Colonic mucosa (tissue), 4 donors: ENCODE measurements at places on chromosomes 16 and 17.

GRCh38 chr17:16435925-16436886, 20.8 kb downstream of the TRPV2 start:
- no peak for DNase-seq

GRCh38 chr17:68396226-68397107, 60.8 kb downstream of the WIPI1 start:
- no peak for DNase-seq

DNA sequence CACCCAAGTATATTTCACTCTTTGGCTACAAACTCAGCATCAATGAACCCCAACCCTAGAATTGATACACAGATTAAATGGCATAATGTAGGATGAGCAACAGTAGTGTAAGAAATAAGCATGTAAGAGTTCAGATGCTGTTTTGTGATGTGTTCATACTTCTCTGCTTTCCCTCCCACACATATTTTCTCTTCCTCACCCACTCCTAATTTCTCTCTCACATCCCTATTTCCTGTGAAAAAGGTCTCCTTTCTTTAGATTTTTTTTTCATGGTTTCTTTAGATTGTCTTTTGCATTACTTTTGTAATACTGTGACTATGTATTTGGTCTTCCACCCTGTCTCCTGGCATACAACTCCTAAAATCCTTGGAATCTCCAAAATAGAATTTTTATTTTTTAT, 21.7 kb downstream of the CREBBP start:
- DNase-seq, result no peak

DNA sequence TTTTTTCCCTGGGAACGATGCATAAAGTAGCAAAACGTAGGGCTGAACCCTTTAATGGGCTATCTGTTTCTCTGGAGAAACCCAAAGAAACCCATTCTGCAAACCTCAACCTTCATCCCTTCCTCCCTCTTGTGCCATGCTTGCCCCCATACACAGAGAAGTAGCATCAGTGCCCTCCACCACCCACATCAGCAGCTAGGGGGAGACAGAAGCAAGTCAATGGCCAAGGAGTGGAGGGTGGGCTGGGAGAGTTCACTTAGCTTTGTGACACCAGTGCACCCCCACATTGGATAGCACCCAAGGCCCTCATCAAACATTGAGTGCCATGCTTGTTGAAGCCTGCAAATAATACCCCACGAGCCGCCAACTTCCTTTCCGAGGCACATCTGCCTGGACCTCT, 282.4 kb downstream of the ABCC12 start:
- no peak for DNase-seq

DNA sequence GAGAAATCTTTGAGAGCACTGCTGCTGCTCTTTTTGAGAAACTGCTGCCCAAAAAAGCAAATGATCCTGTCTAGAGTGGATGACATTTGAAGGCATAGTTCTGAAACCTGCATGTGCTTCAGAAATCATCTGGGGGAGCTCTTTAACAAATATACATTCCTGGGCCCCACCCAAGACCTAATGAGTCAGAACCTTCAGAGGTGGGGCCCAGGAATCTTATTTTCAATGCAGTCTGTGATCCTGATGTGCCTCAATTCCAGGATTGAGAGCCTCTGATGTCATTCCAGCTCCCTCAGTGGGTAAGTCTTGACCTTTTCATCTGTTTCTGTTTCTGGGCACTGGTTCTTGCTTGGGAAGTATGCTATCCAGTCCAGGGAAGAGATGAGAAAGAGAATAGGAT, 42.3 kb downstream of the HNF1B start:
- peak; percentile 59 for DNase-seq

GRCh38 chr16:67486805-67487204, 3.5 kb upstream of the AGRP start:
- DNase-seq, result no peak
